HAP-1 (cell line): ENCODE measurements at places on chromosomes 13 and 19.

DNA sequence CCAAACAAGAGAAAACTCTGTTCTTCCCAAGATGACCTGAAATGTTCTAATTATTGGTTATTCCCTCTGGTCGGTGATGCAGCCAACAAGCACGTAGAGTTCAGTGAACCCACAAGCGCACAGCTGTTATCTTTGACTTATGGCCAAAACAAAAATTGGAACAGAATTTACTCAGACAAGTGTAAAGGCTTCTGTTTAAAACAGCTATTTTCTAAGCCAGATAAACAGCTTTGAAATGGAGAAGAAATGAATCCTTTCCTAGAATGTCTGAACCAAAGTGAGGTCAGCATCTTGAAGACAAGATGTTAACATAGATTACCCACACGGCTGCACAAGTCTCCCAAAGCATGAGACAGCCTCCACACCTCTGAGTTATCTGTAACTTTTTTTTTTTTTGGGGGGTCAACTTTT is 669.2 kb downstream of the DIAPH3 start:
- no peak for DNase-seq

GRCh38 chr19:7982651-7983099 is 22.8 kb downstream of the ELAVL1 start:
- DNase-seq, result no peak

DNA sequence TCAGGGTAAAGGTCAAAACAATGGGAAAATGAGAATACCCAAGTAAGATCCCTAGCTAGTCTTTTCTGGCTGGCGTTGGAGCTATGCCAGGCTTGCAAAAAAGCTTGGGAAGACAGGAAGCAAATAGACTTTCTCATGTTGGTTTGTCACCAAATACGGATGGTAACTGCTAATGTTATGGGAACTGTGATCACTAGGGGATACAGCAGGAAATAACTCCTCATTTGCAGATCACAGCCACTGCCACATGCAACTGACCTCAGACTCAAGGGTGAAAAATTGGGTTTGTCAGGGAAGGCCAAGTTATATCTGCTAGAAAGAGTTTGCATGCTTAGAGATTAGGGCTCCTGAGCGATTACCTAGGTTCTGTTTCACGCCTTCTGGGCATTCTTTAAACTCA is 162.9 kb downstream of the NHLRC3 start:
- DNase-seq, result no peak

- no peak for DNase-seq
These were observed 5.1 kb downstream of the SLC7A9 start for GRCh38 chr19:32864318-32865007.

DNA sequence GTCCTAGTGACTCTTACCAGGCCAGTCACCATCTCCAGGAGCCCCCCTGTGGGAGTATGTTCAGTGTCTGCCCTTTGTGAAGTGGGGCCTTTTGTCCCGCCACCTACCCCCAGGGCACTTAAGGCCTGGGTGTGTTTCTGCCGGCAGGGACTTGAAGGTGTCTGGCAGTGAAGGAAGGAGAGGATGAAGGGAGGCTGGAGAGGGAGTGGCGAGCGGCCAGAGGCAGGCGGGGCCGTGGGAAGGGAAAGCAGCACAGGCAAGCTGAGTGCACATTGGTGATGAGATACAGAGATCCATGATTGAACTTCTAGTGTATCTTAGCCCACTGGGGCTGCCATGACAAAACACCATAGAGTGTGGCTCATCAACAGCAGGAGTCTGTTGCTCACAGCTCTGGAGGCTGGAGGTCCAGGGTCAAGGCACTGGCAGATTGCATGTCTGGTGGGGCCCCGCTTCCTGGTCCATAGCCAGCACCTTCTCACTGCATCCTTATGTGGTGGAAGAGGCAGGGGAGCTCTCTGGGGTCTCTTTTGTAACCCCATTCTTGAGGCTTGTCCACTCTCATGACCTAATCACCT is 17.5 kb downstream of the CUL4A start:
- DNase-seq, result no peak

DNA sequence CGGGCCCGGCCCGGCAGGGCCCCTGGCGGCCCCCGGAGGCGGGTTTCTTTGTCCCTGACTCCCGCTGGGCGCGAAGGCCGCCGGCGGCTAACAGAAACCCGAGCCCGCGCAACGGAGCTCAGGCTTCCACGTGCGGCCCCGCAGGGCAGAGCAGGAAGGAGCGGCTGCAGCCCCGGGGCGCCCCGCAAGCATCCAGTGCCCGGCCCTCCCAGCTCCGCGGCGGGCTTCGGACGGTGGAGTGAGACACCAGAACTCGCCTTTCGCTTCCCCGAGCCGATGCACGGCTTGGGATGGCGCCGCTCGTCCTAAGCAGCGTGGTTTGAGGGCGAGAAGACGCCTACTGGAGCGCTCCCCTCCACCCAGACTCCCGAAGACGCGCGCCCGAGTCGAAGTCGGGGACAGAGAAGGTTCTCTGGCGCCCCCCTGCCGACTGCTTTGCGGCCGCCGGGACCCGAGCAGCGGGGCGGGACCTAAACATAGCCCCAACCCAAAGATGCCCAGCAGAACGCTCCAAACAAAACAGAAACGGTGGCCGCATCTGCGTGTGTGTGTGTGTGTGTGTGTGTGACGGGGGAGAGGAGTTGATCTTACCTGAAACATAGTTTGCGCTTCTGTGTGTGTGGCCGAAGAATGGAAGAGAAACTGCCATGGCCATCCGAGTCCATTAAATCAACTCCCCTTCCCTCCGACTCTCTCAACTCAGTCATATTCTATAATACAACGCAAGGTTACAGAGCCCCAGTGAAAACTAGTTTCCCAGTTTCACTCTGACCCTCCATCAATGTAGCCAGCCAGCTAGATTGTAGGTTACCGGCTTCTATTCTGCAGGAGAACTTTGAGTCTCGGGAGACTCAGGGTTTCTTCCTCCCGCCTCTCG is 629 bp upstream of the FGF9 start:
- peak; percentile 56 for DNase-seq
